Suppressor macrophage treated with lipopolysaccharide for 1 hour (primary cell): ENCODE measurements at places on chromosomes 3 and 15.
A peak's percentile ranks its signal among the peaks of the same experiment; 100 is the strongest.

GRCh38 chr3:181851063-181851462 is 139.3 kb downstream of the SOX2 start:
- DNase-seq = no peak

DNA sequence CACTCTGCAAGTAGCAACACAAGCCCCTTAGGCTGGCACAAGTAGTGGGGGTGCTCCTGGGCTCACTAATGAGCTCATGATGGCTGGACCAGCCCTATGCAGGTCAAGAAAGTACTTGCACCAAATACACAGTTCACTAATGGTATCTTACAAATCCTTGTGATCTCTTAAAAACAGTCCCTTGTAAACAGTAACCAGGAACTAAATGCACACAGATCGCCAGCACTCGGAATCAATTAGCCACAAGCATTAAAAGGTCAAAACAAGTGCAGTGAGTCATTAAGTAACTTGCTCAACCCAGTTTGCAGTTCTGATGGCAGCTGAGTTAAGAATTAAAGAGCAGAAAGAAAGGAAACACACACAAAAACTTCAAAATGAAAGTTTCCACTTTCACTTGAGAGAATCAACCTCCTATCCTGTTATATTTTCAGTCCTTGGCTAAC is 43.2 kb downstream of the ARHGEF3 start:
- peak; percentile 93 for DNase-seq

DNA sequence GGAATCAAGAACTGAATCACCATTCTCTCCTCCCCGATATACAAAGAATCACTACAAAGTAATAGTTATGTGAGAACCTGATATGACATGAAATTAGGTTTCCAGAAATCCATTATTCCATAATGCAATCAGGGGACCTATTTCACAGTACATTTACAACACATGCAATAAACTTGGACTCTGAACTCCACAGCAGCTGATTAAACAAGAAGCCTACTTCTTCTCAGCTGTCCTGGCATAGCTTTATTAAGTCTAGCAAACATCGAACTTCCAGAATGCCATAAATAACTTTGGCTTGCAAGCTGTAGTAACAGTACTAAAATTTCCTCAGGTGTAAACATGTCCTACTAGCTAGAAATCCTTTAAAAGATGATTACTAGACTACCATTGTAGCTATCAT is 17.8 kb downstream of the PDCD10 start:
- DNase-seq = no peak

DNA sequence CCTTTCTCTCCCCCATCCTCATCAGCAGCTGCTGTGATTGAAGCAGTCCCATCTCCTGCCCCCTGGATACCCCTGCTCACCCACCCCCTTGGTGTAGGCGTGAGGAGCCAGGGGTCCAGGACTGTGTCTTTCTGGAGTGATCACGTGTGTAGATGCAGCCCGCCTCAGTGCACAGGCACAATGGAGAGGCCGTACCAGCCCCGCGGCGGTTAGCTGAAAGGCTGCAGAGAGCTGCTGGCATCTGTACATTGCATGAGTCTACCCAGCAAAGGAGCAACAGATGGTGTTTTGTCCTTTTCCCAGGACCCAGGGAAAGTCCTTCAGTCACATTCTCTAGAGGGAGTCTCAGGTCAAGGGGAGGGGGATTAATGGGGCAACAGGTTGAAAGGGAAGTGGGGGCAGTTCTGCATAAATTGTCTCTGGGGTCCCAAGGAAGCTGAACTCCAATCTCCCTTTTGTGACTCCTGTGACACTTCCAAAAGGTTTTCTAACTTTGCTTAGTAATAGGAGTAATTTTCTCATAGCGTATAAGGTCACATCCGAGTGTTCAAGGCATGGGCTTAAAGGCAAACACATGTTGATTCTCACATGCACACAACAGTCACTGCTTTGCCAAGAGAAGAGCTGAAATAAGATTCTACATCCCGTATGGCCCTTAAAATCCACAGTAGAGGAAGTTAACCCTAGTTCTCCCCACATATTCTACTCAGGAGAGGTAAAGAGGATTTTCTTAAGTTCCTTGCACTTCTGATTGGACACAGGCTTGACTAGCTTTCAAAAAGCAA is 7.1 kb downstream of the CSPG5 start:
- no peak for DNase-seq

- DNase-seq = peak; percentile 44
Measured at GRCh38 chr3:46574881-46575576, 8.9 kb upstream of the LRRC2 start.

DNA sequence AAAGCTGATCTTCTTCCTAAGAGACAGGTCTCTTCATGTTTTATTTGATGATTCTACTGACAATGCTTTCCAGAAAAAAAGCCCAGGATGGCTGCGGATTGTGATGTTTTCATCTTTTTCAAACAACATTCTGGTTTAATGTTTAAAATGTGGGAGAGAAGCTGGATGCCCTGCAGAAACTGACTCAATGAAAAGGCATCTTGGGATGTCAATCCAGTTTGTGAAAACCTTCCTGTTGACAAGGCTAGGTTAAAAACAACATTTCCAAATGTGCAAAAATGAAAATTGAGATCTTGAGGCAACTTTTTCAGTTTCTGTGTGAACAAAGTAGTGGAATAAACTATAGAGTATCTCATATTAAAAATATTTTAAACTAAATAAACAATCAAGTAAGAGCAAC is 156.0 kb upstream of the MRPL3 start:
- DNase-seq = no peak

DNA sequence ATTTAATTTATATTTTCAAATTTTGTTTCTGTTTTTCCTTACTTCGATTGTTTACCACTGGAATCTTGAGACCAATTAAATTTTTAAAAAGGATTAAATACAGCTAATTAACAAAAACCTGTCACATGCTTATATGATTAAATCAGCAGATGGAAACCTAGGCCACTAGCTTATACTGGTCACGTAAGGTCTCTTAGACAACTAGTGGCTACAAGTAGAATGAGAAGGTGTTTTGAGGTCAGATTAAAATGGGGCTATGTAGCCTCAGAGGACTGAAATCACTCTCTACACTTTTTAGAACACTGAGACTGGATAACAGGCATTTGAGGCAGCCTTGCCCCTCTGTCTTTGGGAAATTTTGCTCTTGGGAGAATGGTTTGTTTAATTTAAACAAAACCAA is 246.5 kb upstream of the ONECUT1 start:
- no peak for DNase-seq

DNA sequence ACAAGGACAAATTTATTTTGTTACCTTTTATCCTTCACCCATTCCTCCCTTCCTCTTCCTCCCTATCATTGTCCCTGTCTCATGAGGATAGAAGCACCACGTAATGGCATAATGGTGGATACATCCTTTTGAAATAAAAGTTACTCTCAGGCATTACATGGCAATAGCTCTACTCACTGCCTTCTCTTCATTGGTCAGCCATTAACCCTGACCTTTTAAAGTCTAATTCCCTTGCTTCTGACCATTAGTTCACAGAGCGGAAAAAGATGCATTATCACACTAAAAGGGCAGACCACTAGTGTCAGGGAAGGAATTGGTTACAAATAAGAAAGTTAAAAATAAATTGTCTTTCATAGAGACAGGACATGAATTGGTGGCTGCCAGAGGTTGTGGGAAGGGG is 54.6 kb upstream of the EIF1B start:
- DNase-seq = no peak

GRCh38 chr15:90871139-90871715 is 2.8 kb downstream of the FURIN start:
- peak; percentile 67 for DNase-seq

GRCh38 chr15:58924327-58924726 is 9.2 kb downstream of the SLTM start:
- DNase-seq = peak; percentile 34

DNA sequence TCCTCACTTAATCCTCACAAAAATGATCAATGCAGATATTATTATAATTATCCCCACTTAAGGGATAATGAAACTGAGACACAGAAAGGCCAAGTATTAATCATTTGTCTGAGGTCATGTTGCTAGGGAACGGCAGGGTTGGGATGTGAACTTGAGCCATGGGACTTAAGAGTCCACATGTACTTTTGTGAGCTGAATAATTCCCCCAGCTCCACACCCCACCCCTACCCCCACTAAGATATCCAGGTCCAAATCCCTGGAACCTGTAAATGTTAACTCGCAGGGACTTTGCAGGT is 290.5 kb upstream of the GADL1 start:
- no peak for DNase-seq

- no peak for DNase-seq
Measured at GRCh38 chr3:30393079-30393478, 213.3 kb upstream of the TGFBR2 start.

- no peak for DNase-seq
Measured at GRCh38 chr3:27326202-27326601, 43.0 kb downstream of the NEK10 start.

- DNase-seq = no peak
Measured at GRCh38 chr3:189624130-189624529, 7.1 kb upstream of the TP63 start.

- peak; percentile 87 for DNase-seq
Measured at GRCh38 chr15:38226608-38227266, 25.9 kb upstream of the SPRED1 start.

DNA sequence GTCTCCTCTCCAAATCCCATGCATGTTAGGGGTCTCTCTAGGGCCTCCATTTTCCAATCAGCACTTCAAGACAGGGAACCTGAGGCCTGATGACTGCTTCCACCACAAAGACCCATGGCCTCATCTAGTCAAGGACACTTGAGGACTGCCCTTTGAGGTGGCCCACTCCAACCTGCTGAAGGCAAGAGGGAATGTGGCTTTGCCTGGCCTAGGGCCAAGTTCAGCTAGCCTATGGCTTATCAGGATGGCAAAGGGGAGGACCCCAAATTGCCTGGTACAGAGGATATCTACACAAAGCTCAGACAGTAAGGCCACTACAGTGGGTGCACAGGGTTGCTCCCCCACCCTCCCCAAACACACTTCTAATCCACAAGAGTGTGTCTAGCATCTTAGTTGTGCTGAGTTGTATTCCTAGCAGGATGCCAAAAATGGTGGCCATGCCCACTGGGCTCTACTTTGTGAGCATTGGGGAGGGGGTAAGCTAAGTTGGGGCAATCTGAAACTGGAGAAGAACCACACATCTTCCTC is 10.0 kb upstream of the GRAMD2A start:
- DNase-seq = no peak

DNA sequence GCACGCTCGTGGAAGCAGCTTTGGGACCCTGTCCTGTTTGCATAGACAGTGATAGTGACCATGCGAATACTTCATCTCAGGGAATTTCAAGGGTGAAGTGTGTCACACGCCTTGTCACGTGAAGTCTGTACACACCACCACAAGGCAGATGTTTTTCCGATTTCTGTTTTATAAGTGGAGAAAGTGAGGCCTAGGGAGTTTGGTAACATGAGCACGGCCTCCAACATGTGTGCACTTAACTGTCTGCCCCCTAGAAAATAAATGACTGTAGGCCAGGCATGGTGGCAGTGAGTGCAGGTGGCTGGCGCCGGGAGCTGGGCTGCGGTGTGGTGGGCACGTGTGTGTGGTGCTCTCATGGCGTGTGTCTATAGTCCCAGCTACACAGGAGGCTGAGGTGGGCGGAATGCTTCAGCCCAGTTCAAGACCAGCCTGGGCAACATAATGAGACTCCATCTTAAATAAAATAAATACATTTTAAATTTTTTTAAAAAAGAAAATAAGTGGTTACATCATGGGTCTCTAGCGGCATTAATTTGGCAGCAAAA is 42.0 kb downstream of the WHAMM start:
- no peak for DNase-seq

DNA sequence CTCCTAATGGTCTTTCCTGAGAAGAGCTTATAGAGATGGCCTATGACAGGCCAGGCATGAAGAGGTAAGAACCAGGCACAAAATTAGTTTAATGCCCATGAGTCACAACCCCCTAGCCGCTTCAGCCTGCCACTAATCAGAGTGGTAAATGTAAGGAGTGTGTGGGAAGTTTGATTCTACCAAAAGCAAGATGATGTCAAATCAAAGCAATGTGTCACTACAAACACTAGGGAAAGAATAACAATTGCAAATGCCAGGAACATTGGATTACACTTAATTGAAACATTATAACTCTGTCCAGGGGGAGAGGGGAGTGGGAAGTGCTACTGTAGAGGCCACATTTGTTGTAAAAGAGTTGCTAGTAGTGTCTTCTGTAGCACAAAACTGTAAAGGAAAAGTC is 596.6 kb upstream of the AGTR1 start:
- DNase-seq = no peak

- no peak for DNase-seq
Measured at GRCh38 chr3:69941439-69942176, 57.9 kb upstream of the SAMMSON start.

DNA sequence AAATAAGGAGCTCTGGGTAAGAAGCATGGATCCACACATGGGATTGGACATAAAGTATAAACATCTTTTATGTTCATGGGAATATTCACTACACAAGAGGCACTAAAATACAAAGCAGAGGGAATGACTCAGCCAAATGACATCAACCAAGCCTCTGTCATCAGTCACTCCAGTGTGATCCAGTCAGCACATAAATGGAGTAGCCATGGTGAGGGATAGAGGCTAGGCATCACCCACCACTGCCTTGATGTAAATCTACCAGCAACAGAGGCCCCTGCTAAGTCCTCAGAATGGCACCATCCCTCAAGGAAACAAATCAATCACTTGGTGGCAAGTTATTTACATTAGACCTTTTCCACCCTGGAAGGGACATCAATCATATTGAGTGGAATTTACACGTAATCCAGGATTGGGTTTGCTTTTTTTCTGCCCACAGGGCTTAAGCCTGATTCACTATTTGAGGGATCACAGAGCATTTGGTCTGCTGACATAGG is 27.2 kb downstream of the VEPH1 start:
- DNase-seq = peak; percentile 23

GRCh38 chr3:184592371-184593219 is 31.0 kb downstream of the EPHB3 start:
- DNase-seq = no peak

GRCh38 chr3:190811775-190812480 is 50.6 kb downstream of the GMNC start:
- DNase-seq = peak; percentile 60

GRCh38 chr3:53862241-53862640 is 15.9 kb downstream of the IL17RB start:
- DNase-seq = no peak

DNA sequence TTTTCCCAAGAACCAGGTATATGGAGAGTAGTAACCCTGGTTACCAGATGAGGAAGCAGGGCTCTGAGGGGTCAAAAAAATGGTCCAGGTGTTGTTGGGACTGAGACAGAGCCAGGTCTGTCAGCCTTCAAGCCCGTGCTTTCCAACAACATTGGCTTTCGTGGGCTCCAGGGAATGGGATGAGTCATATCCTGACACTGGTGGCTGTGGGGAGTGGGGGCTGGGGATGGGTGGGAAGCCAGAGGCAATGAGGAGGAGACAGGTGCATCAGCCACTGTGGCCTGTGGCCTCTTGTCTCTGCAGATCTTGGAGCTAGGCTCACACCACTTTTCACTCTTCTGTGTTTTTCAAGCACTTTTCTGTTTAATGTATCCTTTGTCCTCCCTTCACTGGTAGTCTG is 38.2 kb downstream of the CORO2B start:
- DNase-seq = no peak

DNA sequence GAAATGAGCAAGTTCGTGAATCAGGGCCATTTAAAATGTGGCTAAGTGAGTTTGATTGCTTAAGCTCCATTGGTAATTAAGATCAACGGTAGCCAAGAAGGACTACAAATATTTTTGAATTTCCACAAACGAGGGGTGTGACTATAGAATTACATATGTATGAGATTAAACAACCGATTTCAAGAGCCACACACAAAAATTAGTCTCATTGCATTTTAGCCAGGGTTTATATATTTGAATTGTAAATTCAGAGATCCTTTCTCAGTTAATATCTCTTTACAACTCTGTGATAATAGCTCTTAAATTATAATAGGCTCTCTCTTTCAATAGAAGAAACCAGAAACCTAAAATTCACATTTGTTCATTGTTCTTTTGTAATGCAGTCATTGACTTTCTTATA is 325.6 kb upstream of the ICE2 start:
- no peak for DNase-seq
